PC-9 (cell line): ENCODE measurements at places on chromosomes 2 and 18.

GRCh38 chr2:125698280-125698679 lies 957.7 kb upstream of the GYPC start:
- no peak for DNase-seq

- DNase-seq: no peak
These were observed 497.2 kb downstream of the THSD7B start for GRCh38 chr2:137262594-137262993.

- no peak for DNase-seq
These were observed 139.2 kb upstream of the MYO3B start for GRCh38 chr2:170038734-170039133.

GRCh38 chr2:140422759-140423158 lies 1642.6 kb upstream of the NXPH2 start:
- no peak for DNase-seq

- DNase-seq: no peak
These were observed 97.2 kb upstream of the TMEM18 start for GRCh38 chr2:774436-774835.

DNA sequence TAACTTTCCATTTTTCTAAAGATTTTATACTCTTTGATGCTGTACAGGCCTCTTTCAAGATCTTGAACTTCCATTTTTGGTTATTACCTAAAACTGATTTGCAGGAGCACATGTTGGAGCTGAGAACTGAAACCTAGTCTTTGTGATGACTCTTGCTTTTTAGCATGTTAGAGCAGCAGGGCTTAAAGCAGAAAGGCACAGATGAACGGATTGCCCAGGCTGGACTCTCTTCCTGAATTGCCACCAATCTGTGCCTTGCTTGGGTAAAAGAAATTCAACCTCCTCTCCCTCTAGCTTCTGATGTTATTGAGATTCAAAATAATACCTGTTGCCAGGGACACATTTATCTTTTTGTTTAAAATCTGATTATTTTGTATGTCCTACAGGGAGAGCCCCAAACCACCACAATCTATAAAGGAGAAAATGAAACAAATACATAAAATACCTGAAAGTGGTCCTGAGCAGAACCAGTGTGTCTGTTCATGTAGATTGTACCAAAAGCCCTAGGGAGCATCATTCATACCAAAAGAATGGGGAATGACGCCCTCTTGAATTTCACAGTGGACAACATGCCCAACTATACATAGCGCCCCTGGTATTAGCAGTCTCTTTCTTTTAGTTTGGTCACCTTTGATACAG lies 277.0 kb upstream of the MAP2 start:
- DNase-seq: no peak

- DNase-seq: no peak
These were observed 194.1 kb downstream of the PTPRM start for GRCh38 chr18:7760967-7761948.

DNA sequence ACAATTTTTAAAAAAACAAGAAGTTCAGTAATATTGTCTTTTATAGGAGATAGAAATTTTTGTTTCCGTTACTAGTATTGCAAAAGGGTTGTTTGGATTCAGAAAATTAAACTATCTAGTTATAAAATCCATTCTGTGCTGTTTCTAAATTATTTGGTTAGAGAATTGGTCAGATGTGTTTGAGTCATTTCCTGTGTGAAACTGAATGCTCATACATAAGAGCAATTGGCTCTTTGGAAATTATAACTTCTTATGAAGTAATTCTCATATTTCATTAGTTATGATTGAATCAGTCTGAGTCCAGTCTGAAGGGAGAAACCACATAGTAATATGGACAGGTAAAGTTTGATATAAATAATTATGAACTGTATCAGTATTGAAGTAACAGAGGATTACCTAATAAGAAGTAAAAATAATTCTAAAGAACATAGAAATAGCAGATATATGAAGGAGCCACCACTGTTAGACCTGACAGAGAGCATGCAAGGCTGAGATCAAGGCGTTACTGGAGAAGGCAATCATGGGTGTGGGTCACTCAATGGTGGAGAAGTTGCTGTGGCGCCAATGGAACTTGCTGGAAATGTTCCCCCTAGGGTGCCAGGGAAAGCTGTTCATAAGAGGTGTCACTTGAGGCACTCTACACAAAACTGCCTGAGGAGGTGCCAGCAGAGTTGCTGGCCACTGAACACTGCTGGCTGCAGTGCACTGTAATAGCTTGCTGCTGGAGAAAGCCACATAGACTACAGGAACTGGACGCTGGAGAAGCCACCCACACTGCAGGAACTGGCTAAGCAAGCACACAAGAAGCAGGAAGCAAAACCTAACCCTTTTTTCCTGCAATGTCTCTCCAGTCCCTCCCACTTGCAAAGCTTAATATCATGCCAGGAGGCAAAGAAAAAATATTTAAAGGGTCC lies 18.0 kb upstream of the FAP start:
- DNase-seq: no peak

DNA sequence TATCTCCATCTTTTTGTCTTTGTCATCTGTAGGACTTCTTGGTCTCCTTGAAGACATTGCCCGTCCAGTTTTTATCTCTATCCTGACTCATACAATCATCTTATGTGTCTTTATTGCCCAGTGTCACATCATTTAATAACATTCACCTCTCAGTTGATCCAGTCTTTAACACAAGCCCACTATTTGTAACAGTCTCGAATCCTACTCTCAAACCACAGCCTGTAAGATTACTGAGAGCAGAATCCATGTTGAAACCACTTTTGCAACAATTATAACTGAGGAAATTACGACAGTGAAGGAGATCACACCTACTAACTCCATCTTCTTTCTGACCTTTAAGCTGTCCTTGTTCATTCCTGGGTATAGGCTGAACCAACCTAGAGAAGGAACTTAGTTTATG lies 1206.0 kb upstream of the ZEB2 start:
- no peak for DNase-seq

DNA sequence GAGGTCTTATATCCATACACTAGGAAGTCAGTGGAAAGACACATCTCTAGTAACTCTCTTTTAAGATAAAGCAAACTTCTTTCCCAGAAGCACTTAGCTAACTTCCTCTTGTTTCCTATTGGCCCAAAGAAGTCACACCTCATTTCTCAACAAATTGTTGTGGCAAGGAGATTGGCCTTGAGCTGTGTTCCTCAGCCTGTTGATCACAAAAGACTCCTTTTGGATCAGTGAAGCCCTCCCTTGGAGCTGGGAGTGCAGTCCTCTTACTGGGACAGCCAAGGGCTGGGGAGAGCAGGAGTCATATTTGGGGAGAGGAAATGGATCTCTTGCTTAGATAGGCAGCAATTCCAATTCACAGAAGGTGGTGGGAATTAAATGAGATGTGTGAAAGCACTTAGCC lies 51.2 kb upstream of the DAPL1 start:
- DNase-seq: no peak

DNA sequence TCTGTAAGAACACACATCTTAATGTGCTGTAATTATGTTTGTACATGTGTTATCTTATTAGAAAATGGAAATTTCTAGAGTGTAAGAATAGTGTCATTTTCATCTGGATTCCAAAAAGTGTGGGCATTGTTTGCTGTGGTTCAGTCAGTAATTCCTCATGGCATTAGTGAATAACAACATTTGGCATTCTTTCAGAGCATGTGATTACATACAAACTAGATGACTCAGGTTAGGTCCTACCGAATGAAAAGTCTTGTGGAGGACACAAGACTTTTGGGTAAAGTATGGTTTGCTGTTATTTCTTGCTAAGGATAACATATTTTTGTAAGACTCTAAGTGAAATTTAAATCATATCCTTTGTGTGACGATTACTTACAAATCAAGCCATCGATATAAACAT lies 593.1 kb upstream of the NRXN1 start:
- no peak for DNase-seq

DNA sequence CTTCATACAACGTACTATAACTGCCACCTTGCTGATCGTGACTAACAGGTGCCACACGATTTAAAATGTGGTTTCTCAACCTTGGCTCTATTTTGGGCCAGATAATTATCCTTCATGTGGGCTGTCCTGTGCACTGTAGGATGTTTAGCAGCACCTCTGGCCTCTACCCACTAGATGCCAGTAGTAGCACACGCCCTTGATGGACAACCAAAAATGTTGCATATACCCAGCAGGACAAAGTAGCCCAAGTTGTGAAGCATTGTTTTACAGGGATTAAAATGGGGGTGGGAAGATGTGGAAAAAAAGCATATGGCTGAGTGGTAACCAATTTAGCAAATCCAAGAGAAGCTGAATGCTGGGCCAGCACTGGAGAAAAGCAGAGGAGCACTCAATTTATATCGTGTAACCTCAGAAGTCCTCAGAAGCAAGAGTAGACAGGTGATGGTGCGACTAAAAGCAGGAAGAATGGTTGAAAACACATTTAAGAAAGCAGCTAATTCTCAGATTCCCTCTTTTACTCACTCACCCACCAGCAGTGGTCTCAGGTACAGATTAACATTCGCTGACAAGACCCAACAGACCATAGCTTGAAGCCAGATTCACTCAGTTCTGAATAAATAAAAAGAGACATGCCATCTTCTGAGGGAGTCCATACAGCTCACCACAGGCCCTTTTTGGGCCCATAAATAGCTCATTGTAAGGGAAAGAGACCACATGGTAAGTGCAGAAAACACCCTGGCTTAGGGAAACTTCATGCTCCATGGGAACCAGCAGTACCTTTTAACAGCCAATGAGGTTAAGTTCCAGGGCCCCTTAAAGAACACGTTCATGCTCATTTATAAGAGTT lies 50.6 kb downstream of the RAPH1 start:
- DNase-seq: peak; percentile 19

GRCh38 chr2:102155703-102156515 lies 13.4 kb downstream of the IL1R1 start:
- peak; percentile 96 for DNase-seq

DNA sequence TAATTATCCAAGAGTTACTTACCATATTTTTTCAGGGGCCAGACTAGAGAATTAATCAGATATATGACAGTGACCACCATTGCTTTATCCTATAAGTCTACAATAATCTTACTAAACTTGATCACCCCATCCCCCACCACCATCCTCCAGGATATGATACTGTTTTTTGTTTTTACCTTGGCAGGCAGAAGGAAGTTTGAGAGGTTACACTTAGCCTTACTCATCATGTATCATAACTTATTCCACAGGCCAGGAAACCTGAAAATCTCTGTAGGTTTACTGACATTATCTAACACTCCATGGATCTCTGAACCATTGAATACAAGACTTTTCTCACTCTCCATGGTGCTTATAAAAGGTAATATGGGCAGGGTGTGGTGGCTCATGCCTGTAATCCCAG lies 602.7 kb downstream of the KCNJ3 start:
- no peak for DNase-seq

GRCh38 chr2:199606193-199606780 lies 148.5 kb upstream of the SATB2 start:
- DNase-seq: no peak

GRCh38 chr2:195513119-195513518 lies 143.9 kb upstream of the SLC39A10 start:
- DNase-seq: no peak

- DNase-seq: no peak
These were observed 99.4 kb downstream of the NEB start for GRCh38 chr2:151634736-151635467.

GRCh38 chr18:66328296-66328878 lies 275.5 kb downstream of the CDH19 start:
- no peak for DNase-seq

GRCh38 chr2:182368446-182368845 lies 58.4 kb downstream of the PDE1A start:
- DNase-seq: no peak

DNA sequence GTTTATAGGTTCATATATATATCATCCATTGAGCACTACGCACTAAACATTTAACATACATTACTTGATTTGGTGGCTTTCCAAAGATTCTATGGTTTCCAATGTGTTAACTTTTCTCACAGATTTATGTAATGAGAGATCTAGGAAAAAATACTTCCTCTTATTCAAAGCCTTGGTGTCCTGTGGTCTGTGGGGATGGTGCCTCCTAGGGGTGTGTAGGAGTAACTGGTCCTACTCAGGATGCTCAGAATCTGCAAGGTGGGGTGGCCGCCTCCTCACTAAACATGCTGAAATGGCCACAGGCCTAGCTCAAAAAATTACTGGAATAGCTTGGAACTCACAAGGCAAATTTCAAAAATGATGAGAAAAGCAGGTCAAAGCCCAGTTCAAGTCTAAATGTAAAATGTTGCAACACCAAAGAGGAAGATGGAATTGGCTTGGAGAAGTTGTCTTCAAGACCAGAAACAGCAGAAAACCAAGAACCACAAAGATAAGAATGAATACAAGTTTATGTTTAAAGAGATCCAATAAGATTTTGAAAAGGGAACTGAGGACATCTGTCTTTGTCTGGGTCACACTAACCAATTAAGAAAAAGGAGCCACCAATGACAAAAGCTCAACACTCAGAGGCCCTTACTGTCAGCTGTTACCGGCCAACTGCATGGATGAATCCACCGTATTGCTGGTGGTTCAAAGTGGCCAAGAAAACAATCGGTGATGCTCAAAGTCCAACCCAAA lies 11.5 kb downstream of the GPR55 start:
- DNase-seq: no peak

- peak; percentile 26 for DNase-seq
These were observed 7.8 kb upstream of the GIGYF2 start for GRCh38 chr2:232689152-232689910.

DNA sequence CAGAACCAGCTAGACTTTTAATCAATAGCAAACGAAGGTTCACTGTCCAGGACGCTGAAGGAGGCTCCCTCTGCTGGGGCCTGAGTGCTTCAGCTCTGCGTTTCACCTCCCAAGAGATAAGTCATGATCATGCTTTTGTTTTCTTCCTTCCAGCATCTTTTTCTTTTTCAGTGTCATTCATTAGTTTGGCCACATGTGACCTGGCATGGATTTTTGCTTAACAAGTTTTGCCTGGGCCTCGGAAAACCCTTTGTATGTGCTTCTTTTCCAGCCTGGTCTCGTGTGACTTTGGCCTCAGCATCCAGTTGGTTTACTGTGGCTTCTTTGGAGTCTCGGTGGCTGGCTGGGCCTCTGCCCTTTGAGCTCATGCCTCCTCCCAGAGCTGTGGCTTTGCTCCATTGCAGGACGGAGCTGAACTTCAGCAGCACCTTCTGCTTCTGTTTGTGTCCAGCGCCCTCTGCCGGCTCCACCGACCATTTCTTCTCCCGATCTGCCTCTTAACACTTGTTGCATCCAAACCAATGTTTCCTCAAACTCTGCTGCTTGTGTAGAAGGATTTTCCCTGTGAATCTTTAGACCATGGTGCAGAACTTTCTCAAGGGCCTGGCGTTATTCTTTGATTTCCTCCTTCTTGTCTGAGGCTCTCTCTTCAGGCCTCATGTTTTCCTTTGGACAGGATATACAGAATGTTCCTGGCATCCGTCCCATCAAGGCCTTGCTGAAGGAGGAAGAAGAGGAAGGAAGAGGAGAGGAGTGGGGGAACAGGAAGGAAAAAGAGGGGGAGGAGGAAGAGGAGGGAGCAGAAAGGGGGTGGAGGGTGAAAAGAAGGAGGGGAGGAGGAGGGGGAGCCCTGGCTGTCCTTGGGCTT lies 23.6 kb upstream of the HES6 start:
- peak; percentile 87 for DNase-seq
